Germinal center (tissue), 1 donor: ENCODE measurements at places on chromosomes 3 and 15.

GRCh38 chr15:77185242-77185785 lies 114.4 kb upstream of the TSPAN3 start:
- no peak for DNase-seq

DNA sequence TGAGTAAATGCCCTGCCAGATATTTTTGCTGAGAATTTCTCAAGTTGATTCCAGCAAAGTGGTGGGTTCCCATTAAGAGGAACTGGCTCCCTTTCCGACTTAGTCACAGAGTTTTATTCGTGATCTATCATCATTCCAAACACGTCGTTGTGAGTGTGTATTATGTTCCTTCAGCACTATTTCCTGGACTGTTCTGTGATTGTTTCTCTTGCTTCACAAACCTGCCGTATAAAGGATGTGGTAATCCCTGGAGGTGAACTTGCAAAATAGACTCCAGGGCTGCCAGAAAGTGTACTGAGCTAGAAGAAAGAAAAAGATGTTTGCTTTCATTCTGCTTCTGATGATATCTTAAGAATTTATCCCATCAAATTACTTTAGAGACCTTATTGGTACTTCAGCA lies 14.5 kb upstream of the CAPN3 start:
- no peak for DNase-seq

- peak; percentile 47 for DNase-seq
Observed at GRCh38 chr15:89654847-89655805, at the start of gene KIF7. KIF7 (minus strand) TSS chr15:89655467; CDS start chr15:89652930, 2,537 bp downstream.

- no peak for DNase-seq
Observed at GRCh38 chr3:129609591-129610182, 3.2 kb upstream of the PLXND1 start.

- DNase-seq, result no peak
Observed at GRCh38 chr15:64146041-64146440, 5.5 kb upstream of the SNX22 start.

- DNase-seq, result no peak
Observed at GRCh38 chr3:135621184-135621920, 344.2 kb upstream of the PPP2R3A start.

DNA sequence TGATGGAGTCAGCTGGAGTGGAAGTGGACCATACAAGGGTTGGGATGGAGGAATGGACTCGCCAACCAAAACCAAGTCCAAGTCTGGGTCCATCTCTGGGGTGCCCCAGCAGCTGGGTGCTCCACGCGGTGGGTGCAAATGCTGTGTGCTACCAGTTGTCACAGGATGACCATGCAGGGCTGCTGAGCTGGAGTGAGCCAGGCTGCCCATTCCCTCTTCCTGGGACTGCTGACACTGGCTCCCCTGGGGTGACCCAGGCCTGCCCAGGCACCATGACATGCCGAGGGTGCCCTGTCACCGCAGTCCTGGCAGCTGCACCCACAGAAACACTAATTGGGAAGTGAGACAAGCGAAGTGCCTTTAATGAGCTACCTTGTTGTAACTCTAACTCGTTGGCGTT lies 140.2 kb downstream of the TPRA1 start:
- no peak for DNase-seq

DNA sequence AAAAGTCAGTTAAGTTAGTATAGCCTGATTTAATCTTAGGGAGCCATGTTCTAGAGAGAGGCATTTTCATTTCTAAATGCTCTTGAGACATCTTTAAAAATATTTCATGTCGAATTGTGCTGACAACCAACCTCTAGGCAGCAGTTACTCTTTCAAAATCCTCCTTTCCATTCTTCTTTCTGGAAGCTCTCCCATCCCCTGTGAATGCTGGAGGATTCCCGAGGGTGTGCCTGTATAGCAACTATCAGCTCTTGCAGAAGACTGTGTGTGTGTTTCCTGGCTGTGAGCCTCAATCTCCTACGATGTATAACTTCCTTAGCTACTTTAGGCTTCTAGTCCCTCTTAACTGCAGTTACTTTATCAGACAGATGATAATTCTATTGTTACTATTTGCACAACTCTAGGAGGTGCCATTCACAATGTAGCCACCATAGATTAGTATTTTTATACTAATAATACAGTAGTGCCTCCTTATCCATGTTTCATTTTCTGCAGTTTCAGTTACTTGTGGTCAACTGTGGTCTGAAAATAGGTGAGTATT lies 250.3 kb downstream of the EDEM1 start:
- no peak for DNase-seq

DNA sequence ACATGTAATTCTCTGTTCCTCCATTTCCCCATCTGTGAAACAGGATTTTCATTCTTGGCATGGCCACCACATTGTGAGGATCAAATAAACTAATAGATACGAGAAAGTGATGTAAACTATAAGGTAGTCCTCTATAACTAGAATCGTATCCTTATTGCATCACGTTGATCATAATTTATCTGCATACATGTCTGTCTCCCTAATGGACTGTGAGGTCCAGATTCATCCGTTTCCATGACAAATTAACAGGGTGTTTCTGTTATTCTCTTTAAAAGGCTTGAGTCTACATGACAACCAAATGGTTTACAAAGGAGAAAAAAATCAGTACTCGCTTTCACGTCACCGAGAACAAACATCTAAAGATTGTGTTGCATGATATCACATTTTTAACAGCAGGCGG lies 53.0 kb downstream of the SST start:
- DNase-seq, result no peak

DNA sequence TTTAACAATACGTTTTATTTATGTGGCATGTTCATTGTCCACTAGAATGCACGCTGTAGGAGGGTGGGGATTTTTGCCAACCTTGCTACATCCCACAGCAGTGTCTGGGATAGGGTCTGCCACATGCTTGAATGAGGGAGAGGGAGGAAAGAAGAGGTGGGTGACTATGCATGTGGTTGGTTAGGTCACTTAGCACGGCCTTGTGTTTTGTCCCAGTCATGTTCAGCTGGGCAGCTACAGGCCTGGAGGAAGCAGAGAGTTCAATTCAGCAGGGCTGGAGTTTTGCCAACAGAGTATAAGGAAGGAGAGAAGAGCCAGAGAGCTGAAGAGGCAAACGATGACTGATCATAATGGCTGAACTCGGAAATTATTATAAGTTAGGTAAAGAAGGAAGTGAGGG lies 268.4 kb upstream of the NSMCE3 start:
- DNase-seq, result no peak

GRCh38 chr15:53910852-53911251 lies 67.4 kb upstream of the UNC13C start:
- DNase-seq, result no peak

DNA sequence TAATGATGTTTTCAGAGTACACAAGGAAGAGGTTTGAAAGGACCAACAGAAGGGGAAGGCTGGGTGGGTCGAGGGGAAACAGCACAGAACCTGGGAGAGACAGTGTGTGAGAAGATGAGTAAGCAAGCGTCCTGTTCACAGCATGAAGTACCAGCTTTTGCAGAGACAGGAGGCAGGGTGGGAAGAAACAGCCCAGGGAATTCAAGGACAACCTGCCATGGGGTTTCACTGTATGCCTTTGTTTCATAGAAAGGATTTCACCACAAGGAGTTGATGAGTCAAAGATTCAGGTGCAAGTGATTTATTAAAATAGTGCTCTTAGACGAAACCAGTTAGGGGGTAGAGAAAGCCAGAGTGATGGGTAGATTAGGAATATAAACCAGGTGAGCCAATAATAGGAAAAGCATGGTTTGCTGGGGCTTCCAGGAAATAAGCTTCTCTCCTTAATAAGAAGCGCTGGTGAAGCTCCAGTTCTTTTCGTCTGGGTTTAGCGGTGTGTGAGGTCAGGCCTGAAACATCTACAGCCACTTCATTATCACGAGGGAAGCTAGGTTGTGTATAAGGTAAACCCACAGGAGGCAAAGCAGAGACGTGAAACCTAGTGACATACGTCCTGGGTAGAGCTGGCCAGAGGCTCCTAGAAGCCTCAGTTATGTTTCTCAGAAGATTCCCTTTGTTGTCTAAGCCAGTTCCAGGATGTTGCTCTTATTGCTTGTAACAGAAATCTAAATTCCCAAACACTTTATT lies 3.9 kb downstream of the HHLA2 start:
- DNase-seq, result no peak

GRCh38 chr3:78116874-78117273 lies 1077.0 kb downstream of the ROBO2 start:
- no peak for DNase-seq

- no peak for DNase-seq
Observed at GRCh38 chr3:48747015-48747615, 30.1 kb upstream of the IP6K2 start.

DNA sequence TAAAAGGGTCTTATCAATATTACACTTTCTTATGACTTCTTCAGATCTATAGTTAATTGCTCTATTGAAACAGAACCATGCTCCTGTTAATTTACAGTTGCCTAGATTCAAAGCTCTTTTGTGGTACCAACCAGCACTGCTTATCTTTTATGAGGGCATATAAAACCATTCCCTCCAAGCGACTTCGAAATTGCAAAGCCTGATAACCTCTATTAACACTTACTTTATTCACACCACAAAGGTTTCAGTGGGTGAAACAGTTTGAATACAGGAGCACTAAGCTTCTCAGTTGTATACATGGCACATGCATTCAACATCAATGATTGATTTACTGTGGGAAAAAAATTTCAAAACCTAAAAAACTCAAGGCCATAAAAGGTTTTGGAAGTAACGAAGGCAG lies 74.9 kb upstream of the PPIB start:
- DNase-seq, result no peak

DNA sequence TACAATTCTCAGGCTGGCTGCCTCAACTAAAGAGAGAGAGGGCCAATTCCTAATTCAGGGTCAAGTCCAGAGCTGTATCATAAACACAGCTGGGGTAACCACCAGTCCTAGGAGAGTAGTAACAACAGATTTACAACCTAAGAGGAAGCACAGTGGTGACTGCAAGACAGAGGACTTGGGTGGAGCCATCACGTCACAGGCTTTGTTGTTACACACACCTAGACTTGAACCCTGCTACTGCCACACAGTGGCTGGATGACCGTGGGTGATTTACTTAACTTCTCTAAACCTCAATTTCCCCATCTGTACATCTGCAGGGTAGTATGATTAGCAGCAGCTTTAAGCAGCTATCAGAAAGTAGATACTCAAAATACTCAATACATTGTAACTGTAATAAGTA lies 78.6 kb downstream of the MYLK start:
- DNase-seq, result no peak

- no peak for DNase-seq
Observed at GRCh38 chr3:188154809-188155574, 1.0 kb downstream of the LPP start.

DNA sequence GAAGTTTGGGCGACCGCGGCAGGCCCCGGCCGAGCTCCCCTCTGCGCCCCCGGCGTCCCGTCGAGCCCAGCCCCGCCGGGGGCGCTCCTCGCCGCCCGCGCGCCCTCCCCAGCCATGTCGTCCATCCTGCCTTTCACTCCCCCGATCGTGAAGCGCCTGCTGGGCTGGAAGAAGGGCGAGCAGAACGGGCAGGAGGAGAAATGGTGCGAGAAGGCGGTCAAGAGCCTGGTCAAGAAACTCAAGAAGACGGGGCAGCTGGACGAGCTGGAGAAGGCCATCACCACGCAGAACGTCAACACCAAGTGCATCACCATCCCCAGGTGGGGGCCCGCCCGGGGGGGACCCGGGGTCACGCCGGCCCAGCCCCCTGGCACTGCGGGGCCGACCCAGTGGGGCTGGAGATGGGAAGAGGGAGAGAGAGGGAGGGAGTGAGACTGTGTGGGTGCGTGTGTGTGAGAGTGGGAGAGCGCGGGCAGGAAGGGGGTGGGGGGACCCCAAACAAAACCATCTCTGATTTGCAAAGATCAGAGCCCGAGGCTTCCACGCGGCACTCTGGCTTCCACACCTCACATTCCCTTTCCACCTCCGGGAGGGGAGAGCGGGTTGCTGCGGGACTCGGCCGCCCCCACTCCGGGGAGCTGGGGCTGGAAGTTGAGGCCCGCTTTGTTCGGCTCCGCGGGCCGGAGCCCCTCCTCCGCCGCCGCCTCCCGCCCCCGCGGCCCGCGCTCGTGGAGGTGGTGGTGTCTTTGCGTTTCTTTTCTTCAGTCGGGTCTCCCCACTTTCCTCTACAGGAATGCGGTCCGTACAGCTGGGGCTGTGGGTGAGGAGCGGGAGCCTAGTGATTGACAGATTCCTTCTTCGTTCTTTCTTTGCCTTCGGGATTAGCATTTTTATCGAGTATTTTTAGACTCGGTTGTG lies 898 bp downstream of the SMAD3 start:
- no peak for DNase-seq

DNA sequence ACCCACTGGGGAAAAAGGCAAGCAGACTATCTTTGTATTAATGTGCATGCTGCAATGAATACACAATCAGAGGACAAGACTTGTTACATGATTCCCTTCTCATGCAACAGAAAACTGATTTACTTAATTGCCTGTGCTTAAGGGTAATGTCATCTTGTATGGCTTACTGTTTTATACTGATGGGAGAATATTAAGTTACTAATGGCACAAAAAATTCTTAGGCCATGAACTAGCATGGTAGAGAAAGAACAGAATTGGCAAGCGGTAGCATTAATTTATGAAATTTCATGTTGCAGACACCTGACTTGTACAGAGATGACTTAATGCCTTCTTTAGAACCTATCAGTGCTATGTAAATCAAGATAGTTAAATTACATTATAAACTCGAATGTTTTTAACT lies 282.3 kb downstream of the CNTN3 start:
- DNase-seq, result no peak

DNA sequence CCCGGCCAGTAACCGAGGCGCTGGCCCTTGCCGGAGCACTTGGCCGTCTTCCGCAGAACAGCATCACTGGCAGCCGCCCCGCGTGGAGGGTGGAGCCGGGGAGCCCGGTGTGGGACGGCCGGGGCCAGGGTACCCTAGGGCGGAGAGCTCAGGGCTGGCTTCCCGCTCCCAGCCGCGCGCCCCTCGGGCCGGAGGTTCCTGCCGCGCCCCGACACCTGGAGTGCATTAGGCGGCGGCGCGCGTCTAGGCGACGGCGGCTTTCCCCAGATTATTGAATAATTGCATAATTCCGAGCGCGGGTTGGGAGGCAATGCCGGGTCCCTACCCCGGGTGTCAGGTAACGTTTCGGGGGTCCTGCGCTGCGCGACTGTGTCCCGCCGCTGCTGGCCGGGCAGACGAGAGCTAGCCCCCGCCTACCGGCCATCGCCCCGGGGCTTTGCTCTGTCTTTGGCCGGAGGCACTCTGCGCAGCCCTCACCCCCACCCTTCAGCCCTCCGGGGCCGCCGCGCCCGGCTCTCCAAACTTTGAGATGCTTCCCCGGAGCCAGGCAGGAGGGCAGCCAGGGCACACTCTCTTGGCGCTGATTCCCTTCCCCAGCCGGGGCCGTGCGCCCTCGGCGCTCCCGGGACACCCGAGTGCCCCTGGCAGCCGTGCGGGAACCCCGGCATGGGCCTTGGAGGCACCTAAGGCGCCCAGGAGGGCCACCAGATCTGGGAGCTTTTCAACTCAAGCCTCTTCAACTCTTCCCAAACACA lies 749 bp downstream of the ITGA11 start:
- DNase-seq, result no peak
